Frontal cortex (tissue), 4 donors: ENCODE measurements at places on chromosomes 2 and 18. TPM values are rescaled to one million over a fixed set of nuclear protein-coding genes. Genes with fewer than 3 reads are reported as not detected.

LBX2 gene
- total RNA-seq = not detected

ABCG8 gene
- 0.41 TPM for total RNA-seq

GREB1L gene
- total RNA-seq = 1.6 TPM

STAT4 gene
- total RNA-seq = 5.3 TPM

EEF1B2 gene
- total RNA-seq = 669 TPM

BMP10 gene
- not detected for total RNA-seq

GAL3ST2 gene
- 0.41 TPM for total RNA-seq

IL1RL1 gene
- total RNA-seq = not detected

ASPRV1 gene
- 2.0 TPM for total RNA-seq

CHRNG gene
- total RNA-seq = not detected

OTOS gene
- total RNA-seq = 0.41 TPM

SP140 gene
- 0.82 TPM for total RNA-seq

SERPINB10 gene
- 0.41 TPM for total RNA-seq

CFC1 gene
- 0.41 TPM for total RNA-seq

MAL gene
- total RNA-seq = not detected

ITGB6 gene
- under 0.01 TPM for total RNA-seq

CIB4 gene
- total RNA-seq = not detected

GAD1 gene
- 80.7 TPM for total RNA-seq

MAP2 gene
- total RNA-seq = 678 TPM

SLC23A3 gene
- under 0.01 TPM for total RNA-seq

NGEF gene
- 50.1 TPM for total RNA-seq

C2orf72 gene
- total RNA-seq = 27.7 TPM

SPDYA gene
- 0.82 TPM for total RNA-seq

MOGAT1 gene
- not detected for total RNA-seq

RNU2-63P gene
- not detected for total RNA-seq

CROCC2 gene
- total RNA-seq = not detected

TRABD2A gene
- total RNA-seq = 0.41 TPM

RALB gene
- total RNA-seq = 39.9 TPM

SCYGR4 gene
- total RNA-seq = not detected

NEMP2 gene
- 2.4 TPM for total RNA-seq

CNTNAP5 gene
- total RNA-seq = 30.6 TPM

COL6A3 gene
- total RNA-seq = 12.2 TPM

SF3B1 gene
- total RNA-seq = 250 TPM

SCTR gene
- 0.82 TPM for total RNA-seq

PKDCC gene
- 19.6 TPM for total RNA-seq

CRYBA2 gene
- total RNA-seq = not detected

NDUFS1 gene
- total RNA-seq = 86.8 TPM

CD28 gene
- total RNA-seq = 1.2 TPM

KLHL30 gene
- total RNA-seq = under 0.01 TPM

RFTN2 gene
- total RNA-seq = 22.8 TPM

CAPN14 gene
- 0.82 TPM for total RNA-seq

PROKR1 gene
- total RNA-seq = 0.82 TPM

PAPOLG gene
- 54.2 TPM for total RNA-seq

IL36A gene
- not detected for total RNA-seq

IGFBP5 gene
- 26.1 TPM for total RNA-seq

LINC00305 gene
- total RNA-seq = not detected

CNNM4 gene
- 5.3 TPM for total RNA-seq

RUFY4 gene
- total RNA-seq = not detected

LRRC30 gene
- not detected for total RNA-seq

MDH1B gene
- total RNA-seq = 4.5 TPM

IL36B gene
- total RNA-seq = not detected

CDH2 gene
- total RNA-seq = 215 TPM

GCA gene
- total RNA-seq = 17.9 TPM

RBM43 gene
- 2.0 TPM for total RNA-seq
